ENCODE measurements at places on chromosomes 3 and 15. TPM values are rescaled to one million over a fixed set of nuclear protein-coding genes. Genes with fewer than 3 reads are reported as not detected.

- no peak for DNase-seq
Observed at GRCh38 chr3:55690726-55691125, 203.6 kb upstream of the WNT5A start.

GRCh38 chr15:72940229-72940622 is 112.0 kb upstream of the NEO1 start:
- no peak for DNase-seq

- no peak for DNase-seq
Observed at GRCh38 chr15:98949624-98950023, 58.0 kb downstream of the PGPEP1L start.

- no peak for DNase-seq
Observed at GRCh38 chr15:90087454-90088154, 14.7 kb downstream of the IDH2 start.

- no peak for DNase-seq
Observed at GRCh38 chr15:68412218-68412617, 19.7 kb downstream of the ITGA11 start.

- no peak for DNase-seq
Observed at GRCh38 chr3:100005665-100006393, 108.5 kb downstream of the FILIP1L start.

DNA sequence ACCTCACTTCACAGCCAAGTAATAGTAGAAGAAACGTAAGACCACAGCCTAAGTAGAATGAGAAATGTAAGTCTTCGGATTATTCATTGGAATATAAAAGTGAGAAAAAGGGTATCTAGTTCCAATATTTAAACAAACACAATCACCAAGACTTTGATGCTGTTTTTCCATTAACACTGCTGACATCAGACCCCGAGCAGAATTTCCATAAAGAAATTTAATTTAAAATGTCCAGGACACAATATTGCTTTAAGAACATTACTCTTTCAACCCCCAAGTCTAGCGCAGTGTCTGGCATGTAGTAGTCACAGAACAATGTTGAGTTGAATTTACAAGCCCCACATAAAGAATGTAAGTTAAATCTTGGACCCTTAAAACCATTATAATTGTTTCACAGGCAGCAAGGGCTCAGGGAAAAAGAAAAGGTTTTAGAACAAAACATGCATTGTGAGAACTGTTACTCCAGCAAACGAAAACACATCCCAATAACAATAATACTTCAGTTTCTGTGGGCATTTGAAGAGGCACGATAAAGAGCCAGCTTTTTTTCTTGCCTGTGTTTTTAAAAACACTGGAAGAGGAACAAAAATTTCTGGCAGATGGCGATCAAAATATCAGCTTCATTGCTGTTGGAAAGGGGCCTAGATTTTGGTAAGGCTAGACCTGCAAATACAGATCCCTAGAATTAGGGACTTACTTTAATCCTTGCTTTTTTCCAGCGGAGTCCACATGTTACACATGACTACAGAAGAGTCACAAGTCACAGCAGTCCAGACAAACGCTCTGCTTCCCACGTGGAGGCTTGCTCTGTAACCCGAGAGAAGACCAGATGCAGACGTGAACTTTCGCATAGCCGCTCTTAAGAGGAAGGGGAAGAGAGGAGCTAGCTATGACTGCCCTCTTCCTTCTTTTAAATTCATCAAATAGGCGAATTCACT is 77.9 kb upstream of the IGSF10 start:
- peak; percentile 64 for DNase-seq

GRCh38 chr3:49428752-49429080 is 408 bp downstream of the NICN1 start:
- DNase-seq = no peak

DNA sequence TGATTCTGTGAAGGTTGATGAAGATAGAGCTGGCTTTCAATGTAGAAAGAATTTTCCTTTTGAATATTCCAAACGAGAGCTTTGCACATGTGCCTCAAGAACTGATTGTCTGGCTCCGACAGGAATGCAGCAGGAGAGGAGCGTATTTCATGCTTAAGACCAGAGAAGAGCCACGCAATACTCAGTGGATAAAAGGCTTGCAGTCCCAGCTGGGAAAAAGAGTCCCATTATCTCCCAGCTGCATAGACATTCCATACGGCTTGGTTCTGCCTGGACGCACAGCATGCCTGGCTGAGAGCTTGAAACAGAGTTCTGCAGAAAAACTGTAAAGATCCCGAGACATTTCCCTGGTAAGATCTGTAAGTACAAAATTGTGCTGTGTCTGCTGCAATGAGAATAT is at the start of gene CNTN6:
Gene CNTN6 (plus strand): TSS at position 254 of the 400 bp plus-strand sequence. CDS start 54,985 bp downstream, outside the sequence.
- DNase-seq = peak; percentile 9

DNA sequence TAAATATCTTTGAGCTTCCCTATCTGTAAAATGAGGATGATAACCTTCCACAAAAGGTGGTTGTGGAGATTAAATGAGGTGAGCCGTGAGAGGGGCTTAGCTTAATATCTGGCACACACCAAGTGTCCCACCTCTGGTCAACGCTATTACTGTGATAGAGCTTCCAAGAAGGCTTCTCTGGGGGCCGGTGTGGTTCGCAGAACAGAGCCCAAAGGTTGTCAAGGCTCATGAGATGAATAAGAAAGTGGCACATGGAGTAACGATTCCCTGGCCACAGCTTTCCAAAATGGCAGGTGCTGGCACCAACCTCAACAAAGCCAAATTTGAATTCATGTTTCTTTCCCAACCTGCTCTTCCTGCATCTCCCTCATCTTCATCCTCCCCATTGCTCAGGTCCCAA is 10.4 kb downstream of the KY start:
- no peak for DNase-seq

GRCh38 chr3:128242818-128243601 is 89.7 kb downstream of the EEFSEC start:
- no peak for DNase-seq

The ATP10A gene
- 12.7 TPM for total RNA-seq

The UBA7 gene
- 50.1 TPM for total RNA-seq

The TNFAIP8L3 gene
- total RNA-seq = 10.7 TPM

The ECE2 gene
- total RNA-seq = not detected

The TMEM108 gene
- under 0.01 TPM for total RNA-seq

The GCNT3 gene
- total RNA-seq = 0.26 TPM

The ILDR1 gene
- not detected for total RNA-seq

The SPTSSB gene
- total RNA-seq = not detected

The ERICH6 gene
- total RNA-seq = under 0.01 TPM

The NRROS gene
- total RNA-seq = under 0.01 TPM

The EAF2 gene
- total RNA-seq = 2.1 TPM

Measured in fibroblast of lung (primary cell).